ENCODE measurements at places on chromosomes 12 and 14. TPM values are rescaled to one million over a fixed set of nuclear protein-coding genes. Genes with fewer than 3 reads are reported as not detected.

CRADD gene
- polyA plus RNA-seq, result 28.8 TPM

KRT71 gene
- polyA plus RNA-seq, result not detected

NDUFA12 gene
- 246 TPM for polyA plus RNA-seq

CCDC196 gene
- not detected for polyA plus RNA-seq

PTPRB gene
- 13.5 TPM for polyA plus RNA-seq

ITGB7 gene
- polyA plus RNA-seq, result 11.0 TPM

NOXRED1 gene
- polyA plus RNA-seq, result 0.28 TPM

ETFRF1 gene
- 61.2 TPM for polyA plus RNA-seq

ACOT4 gene
- 10.6 TPM for polyA plus RNA-seq

TRIM9 gene
- 0.67 TPM for polyA plus RNA-seq

LMNTD1 gene
- polyA plus RNA-seq, result not detected

GDF3 gene
- polyA plus RNA-seq, result 1.6 TPM

DPY19L2 gene
- polyA plus RNA-seq, result 17.8 TPM

STYK1 gene
- polyA plus RNA-seq, result 0.58 TPM

GPD1 gene
- 139 TPM for polyA plus RNA-seq

ANO2 gene
- polyA plus RNA-seq, result 0.34 TPM

MYH6 gene
- 0.13 TPM for polyA plus RNA-seq

CAPZA3 gene
- polyA plus RNA-seq, result 0.88 TPM

CLEC1B gene
- polyA plus RNA-seq, result not detected

MYF5 gene
- not detected for polyA plus RNA-seq

DCP1B gene
- polyA plus RNA-seq, result 11.3 TPM

TAS2R7 gene
- not detected for polyA plus RNA-seq

LTB4R2 gene
- 0.67 TPM for polyA plus RNA-seq

AQP6 gene
- 74.1 TPM for polyA plus RNA-seq

CLEC7A gene
- 0.43 TPM for polyA plus RNA-seq

CATSPERB gene
- 0.17 TPM for polyA plus RNA-seq

CIDEB gene
- polyA plus RNA-seq, result 49.7 TPM

RPL10L gene
- polyA plus RNA-seq, result not detected

PROX2 gene
- polyA plus RNA-seq, result not detected

KITLG gene
- 17.6 TPM for polyA plus RNA-seq
